ENCODE measurements at places on chromosomes 7 and 10.

- H3K4me1 ChIP-seq: no peaks in the 10 kb centered on the region
- no peak overlapping the region for H3K27ac ChIP-seq
- no peaks in the 10 kb centered on the region for H3K27me3 ChIP-seq
- no peak overlapping the region for H3K4me3 ChIP-seq
- H3K36me3 ChIP-seq: no peaks in the 10 kb centered on the region
Observed at GRCh38 chr7:95669513-95669912, 73.2 kb upstream of the PDK4 start.

GRCh38 chr7:38178695-38179344 is 775 bp downstream of the STARD3NL start:
- H3K36me3 ChIP-seq: no peaks in the 10 kb centered on the region
- DNase-seq: no peak
- H3K27me3 ChIP-seq: no peaks in the 10 kb centered on the region
- peak overlapping the region; percentile 75 for H3K4me3 ChIP-seq
- 0 out of 2 replicates have a peak, but pooled peaks cover 4% of the 10 kb centered on the region for H3K4me1 ChIP-seq

DNA sequence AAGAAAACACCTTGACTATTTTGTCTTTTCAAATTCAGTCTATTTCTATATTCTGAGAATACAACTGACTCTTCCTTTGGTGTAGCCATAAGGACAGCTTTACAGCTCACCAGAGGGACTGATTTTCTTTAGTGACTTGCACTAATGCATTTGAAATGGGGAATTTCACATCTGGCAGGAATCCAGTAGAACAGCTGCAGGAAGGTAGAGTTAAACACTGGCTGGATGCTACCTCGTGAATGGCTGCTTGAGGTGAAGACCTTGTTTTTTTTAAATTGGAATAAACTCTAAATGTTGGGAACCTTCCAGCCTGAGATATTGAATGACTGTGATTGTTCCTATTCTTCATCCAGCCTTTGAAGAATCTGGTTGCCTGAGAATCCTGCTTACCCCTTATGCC is 139.5 kb upstream of the STK17A start:
- H3K27me3 ChIP-seq: no peaks in the 10 kb centered on the region
- no peak for DNase-seq
- H3K27ac ChIP-seq: no peak overlapping the region

- DNase-seq: peak; percentile 53
- no peaks in the 10 kb centered on the region for H3K27me3 ChIP-seq
- H3K36me3 ChIP-seq: no peaks in the 10 kb centered on the region
Observed at GRCh38 chr10:84333864-84334451, 5.6 kb downstream of the CCSER2 start.

DNA sequence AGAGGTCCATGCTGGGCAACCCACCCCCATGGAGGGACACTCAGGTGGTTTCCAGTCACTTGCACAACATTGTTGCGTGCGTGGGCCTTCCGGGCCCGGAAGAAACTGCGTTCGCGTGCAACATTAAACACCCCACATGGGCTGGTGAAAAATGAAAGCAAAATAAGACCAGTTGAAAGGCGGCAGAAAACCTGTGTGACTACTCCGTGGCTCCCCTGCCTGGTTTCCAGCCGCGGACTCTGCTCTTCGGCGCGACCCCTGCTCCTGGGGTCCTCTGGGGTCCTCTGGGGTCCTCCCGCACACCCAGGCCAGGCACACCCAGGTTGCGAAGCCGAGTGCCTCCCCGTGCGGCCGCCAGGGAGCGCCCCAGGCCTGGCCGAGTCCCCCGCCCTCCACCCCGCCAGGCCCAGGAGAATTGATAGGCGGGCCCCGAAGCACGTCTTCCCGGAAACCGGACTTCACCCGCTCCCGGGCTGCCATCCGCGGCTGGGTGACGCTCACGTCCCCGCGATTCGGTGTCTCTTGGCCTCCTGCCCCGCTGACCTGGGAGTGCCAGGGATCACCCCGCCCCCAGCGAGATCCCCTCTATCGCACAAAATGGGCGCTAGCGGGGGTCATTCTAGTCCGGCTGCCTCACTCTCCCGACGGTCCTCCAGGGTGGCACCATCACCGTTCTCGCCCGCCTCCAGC is 1.9 kb upstream of the SH2D4B start:
- peak overlapping the region; percentile 62 for H3K4me3 ChIP-seq
- peak; percentile 82 for DNase-seq
- 0 out of 2 replicates have a peak, but pooled peaks cover 3% of the 10 kb centered on the region for H3K27me3 ChIP-seq
- no peak overlapping the region for H3K27ac ChIP-seq
- peaks cover 8% of the 10 kb centered on the region for H3K4me1 ChIP-seq
- H3K36me3 ChIP-seq: no peaks in the 10 kb centered on the region

GRCh38 chr10:99560277-99561126 is 27.8 kb downstream of the NKX2-3 start:
- H3K27ac ChIP-seq: no peak overlapping the region
- no peaks in the 10 kb centered on the region for H3K36me3 ChIP-seq
- DNase-seq: peak; percentile 94
- peaks cover 7% of the 10 kb centered on the region for H3K4me1 ChIP-seq
- no peak overlapping the region for H3K4me3 ChIP-seq
- no peaks in the 10 kb centered on the region for H3K27me3 ChIP-seq

GRCh38 chr7:28077616-28078015 is 103.0 kb downstream of the JAZF1 start:
- no peak for DNase-seq
- H3K27ac ChIP-seq: no peak overlapping the region
- peaks cover 24% of the 10 kb centered on the region for H3K4me1 ChIP-seq

DNA sequence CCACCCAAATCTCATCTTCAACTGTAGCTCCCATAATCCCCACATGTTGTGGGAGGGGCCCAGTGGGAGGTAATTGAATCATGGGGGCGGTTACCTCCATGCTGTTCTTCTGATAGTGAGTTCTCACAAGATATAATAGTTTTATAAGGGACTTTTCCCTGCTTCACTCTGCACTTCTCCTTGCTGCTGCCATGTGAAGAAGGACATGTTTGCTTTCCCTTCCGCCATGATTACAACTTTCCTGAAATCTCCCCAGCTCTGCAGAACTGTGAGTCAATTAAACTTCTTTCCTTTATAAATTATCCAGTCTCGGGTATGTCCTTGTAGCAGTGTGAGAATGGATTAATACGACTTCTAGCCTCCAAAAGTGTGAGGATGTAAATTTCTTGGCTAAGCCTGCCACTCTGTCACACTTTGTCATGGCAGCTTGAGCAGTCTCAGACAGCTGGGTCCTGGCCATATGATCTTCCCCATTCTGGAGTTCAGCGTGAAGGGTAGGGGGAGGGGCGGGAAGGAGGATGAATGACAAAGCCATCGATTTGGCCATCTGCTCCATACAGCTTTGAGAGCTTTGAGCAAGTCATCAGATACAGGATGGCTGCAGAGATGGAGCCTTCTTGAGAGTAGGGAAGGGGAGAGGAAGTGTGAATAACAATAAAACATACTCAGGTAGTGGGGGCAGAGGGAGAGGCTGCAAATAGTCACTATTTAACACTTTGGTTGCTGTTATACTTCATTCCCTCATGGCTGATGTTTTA is 19.1 kb upstream of the INPP5F start:
- peaks cover 2% of the 10 kb centered on the region for H3K36me3 ChIP-seq
- H3K4me3 ChIP-seq: no peak overlapping the region
- peak; percentile 65 for DNase-seq
- H3K27ac ChIP-seq: no peak overlapping the region
- peaks cover 8% of the 10 kb centered on the region for H3K4me1 ChIP-seq

GRCh38 chr10:22323538-22324305 is 2.8 kb downstream of the BMI1 start:
- no peaks in the 10 kb centered on the region for H3K36me3 ChIP-seq
- H3K27ac ChIP-seq: no peak overlapping the region
- H3K4me3 ChIP-seq: 0 out of 2 replicates have a peak overlapping the region, but pooled peaks have one; percentile 55
- DNase-seq: peak; percentile 45
- H3K4me1 ChIP-seq: peaks cover 62% of the 10 kb centered on the region
- peaks cover 81% of the 10 kb centered on the region for H3K27me3 ChIP-seq

DNA sequence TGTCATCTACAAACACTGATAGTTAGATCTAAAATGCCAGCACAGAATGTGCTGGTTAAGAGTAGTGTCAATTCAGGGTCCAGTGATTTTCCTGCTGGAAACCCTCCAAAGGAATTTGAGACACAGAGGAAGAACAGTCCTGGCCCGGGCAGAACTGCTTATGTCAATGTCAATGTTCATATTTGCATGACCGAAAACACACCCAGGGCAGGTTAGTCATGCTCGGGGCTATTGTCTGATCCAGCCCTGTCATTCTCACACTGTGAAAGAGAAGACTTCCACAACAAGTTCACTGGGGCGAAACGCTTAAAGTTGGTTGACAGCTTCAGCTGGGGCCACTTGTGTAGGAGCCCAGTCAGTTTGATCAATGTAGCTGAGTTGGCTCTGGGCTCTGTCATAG is 139.3 kb downstream of the C1GALT1 start:
- DNase-seq: no peak
- no peak overlapping the region for H3K4me3 ChIP-seq
- no peaks in the 10 kb centered on the region for H3K27me3 ChIP-seq
- H3K27ac ChIP-seq: no peak overlapping the region
- no peaks in the 10 kb centered on the region for H3K36me3 ChIP-seq

DNA sequence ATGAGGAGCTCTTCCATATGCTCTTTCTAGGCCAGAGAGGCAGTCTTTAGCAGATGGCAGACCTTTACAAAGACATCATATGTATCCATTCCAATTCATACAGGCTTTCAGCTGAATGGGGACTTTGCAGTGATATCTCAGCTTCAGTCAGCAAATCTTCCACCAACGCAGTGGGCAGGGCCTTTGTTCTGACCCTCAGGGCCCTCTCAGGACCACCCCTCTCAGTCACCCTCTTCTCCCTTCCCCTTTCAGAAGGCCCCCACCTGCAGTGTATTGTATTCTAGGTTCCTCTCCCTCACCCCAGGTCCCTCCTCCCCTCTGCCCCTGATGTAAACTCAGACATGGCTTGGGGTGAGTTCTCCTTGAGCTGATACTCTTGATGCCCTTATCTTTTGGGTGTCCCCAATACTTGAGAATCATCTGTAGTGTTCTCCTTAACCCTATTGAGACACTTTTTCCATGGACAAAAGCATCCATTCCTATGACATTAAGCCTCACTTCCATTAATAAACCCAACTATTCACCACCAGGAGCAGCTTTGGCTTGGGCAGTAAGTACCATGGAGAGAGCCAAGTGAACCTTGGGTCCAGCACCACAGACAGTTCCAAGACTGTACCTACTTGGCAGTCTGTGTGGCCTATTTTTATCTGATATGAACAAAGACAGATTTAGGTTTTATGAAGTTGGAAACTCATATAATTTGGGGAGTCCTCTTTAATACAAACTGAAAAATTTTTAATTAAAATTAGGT is 62.7 kb downstream of the ADCYAP1R1 start:
- no peaks in the 10 kb centered on the region for H3K36me3 ChIP-seq
- peak; percentile 52 for DNase-seq
- H3K27ac ChIP-seq: no peak overlapping the region
- H3K27me3 ChIP-seq: no peaks in the 10 kb centered on the region

- 0 out of 2 replicates have a peak overlapping the region, but pooled peaks have one; percentile 18 for H3K4me3 ChIP-seq
- H3K36me3 ChIP-seq: no peaks in the 10 kb centered on the region
- H3K4me1 ChIP-seq: peaks cover 59% of the 10 kb centered on the region
- no peaks in the 10 kb centered on the region for H3K27me3 ChIP-seq
Observed at GRCh38 chr7:151456782-151457181, 16.8 kb upstream of the CRYGN start.

- H3K27ac ChIP-seq: no peak overlapping the region
- H3K4me1 ChIP-seq: no peaks in the 10 kb centered on the region
- H3K36me3 ChIP-seq: no peaks in the 10 kb centered on the region
- no peak for DNase-seq
- H3K27me3 ChIP-seq: no peaks in the 10 kb centered on the region
- H3K4me3 ChIP-seq: no peak overlapping the region
Observed at GRCh38 chr10:96683065-96683464, 37.2 kb downstream of the PIK3AP1 start.

- no peak overlapping the region for H3K4me3 ChIP-seq
- H3K4me1 ChIP-seq: no peaks in the 10 kb centered on the region
- no peaks in the 10 kb centered on the region for H3K27me3 ChIP-seq
- H3K36me3 ChIP-seq: no peaks in the 10 kb centered on the region
- H3K27ac ChIP-seq: no peak overlapping the region
Observed at GRCh38 chr7:17948526-17949238, 8.4 kb upstream of the SNX13 start.

GRCh38 chr7:148914208-148914777 is 30.2 kb upstream of the EZH2 start:
- no peak overlapping the region for H3K4me3 ChIP-seq
- H3K27me3 ChIP-seq: no peaks in the 10 kb centered on the region
- DNase-seq: no peak
- H3K27ac ChIP-seq: no peak overlapping the region
- no peaks in the 10 kb centered on the region for H3K36me3 ChIP-seq

GRCh38 chr10:49023752-49024151 is 84.1 kb upstream of the LRRC18 start:
- no peak overlapping the region for H3K4me3 ChIP-seq
- no peak for DNase-seq
- no peaks in the 10 kb centered on the region for H3K36me3 ChIP-seq
- H3K27ac ChIP-seq: no peak overlapping the region
- H3K27me3 ChIP-seq: no peaks in the 10 kb centered on the region

DNA sequence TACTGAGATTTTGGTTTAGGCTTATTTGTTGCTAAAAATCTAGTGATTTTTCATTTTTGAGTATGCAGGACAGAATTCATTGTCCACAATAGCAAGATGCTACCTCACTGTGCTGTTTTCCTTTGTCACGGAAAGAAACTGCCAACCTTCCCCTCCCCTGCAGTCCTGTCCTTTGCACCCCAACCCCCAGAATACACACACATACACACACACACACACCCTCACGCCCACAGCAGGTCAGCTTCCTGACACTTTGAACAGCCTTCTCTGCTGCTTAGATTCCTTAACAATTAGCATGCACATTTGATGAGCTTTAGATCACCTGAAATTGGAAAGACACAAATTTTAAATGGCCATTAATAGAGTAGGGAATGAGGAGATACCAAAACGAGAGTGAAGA is 32.1 kb downstream of the ARMC3 start:
- no peaks in the 10 kb centered on the region for H3K27me3 ChIP-seq
- H3K4me1 ChIP-seq: no peaks in the 10 kb centered on the region
- no peaks in the 10 kb centered on the region for H3K36me3 ChIP-seq
- H3K4me3 ChIP-seq: no peak overlapping the region

DNA sequence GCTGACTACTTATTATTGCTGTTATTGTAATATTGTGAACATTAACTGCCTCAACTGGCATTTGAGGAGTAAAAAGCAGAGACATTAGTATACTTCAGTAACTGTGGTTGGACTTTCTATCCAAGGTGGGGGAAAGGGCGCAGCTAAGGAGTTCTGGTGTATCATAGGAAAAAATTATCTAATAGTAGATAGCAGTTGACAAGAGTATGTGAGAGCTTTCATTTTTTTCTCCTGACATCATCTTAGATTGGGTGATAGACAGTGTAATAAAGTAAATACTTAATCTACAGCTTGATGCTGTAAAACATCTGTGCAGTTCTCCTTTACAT is 68.9 kb downstream of the PHTF2 start:
- H3K4me1 ChIP-seq: peaks cover 10% of the 10 kb centered on the region
- no peaks in the 10 kb centered on the region for H3K36me3 ChIP-seq
- no peak overlapping the region for H3K4me3 ChIP-seq
- H3K27ac ChIP-seq: no peak overlapping the region

Data from GM23338 (cell line).